Upper lobe of left lung (tissue), 6 donors: ENCODE measurements at places on chromosomes 1 and 21. TPM values are rescaled to one million over a fixed set of nuclear protein-coding genes. Genes with fewer than 3 reads are reported as not detected.

Gene ETS2
- 131 TPM for total RNA-seq

Gene TAS1R1
- not detected for total RNA-seq

Gene MANEAL
- 2.8 TPM for total RNA-seq

Gene KCNJ15
- total RNA-seq, result 39.5 TPM

- no peak for DNase-seq
Measured at GRCh38 chr21:27596196-27596595, 629.3 kb upstream of the ADAMTS5 start.

GRCh38 chr1:76317299-76317900, 242.9 kb downstream of the ST6GALNAC3 start:
- no peak for DNase-seq

GRCh38 chr1:86640161-86640670, 64.2 kb upstream of the SH3GLB1 start:
- DNase-seq, result no peak
